ENCODE measurements at places on chromosomes 3 and 15.
A peak's percentile ranks its signal among the peaks of the same experiment; 100 is the strongest.

- peak; percentile 44 for DNase-seq
Measured at GRCh38 chr15:63504979-63505841, 817 bp downstream of the USP3 start.

GRCh38 chr3:46566040-46566641 lies at the start of gene LRRC2:
Gene LRRC2 (minus strand): TSS chr3:46566302. CDS start chr3:46551591, 14,711 bp downstream.
- DNase-seq: peak; percentile 24

- DNase-seq: no peak
Measured at GRCh38 chr3:72582211-72582878, 265.9 kb downstream of the SHQ1 start.

DNA sequence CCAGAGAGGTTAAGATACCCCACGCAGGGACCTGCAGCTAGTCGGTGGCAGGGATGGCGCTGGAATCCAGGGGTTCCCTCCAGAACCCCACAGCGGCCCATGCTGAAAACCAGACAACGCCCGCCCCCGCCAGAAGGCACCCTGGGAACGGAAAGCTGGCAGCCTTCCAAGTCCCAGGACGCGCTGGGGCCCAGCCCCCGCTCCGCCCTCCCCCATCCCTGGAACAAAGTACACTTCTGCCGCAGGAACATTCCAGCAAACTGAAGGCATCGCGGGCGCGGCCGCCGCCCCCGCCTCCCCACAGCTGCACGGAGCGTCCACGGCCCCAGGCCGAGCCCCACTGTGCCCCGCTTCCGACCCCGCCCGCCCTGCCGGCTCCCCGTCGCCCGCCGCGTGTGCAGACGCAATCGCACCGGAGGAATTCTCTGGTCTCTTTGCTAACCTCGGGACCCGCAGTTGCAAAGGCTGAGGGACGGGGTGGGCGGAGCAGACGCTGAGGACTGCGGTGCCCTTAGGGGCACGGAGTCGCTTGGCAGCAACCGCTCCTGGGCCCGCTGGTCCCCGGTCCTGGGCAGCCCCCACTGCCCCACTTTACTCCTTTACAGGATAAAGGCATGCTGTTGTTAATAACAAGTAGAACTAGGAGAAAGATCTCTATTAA lies 44.8 kb upstream of the RNU6-1 start:
- peak; percentile 60 for DNase-seq

GRCh38 chr3:138625707-138626365 lies 17.3 kb downstream of the FAIM start:
- DNase-seq: no peak

DNA sequence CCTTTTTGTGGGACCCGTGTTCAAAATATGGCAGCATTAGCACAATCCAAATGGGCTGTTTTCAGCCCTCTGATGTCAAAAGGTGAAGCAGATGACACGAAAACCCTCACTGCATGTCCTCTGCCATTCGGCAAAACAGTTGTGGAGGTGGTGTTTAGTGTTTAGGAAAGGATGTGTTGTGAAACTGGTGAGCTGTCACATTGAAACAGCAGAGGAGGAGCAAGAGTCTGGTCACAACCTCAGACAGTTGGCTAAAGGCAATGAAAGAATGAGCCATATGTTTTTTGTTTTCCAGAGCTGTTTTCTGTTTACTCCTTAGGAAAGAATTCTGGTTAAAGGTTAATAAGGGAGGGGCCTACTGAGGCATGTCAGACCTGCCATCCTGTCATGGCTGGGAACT lies 140.7 kb downstream of the VPS8 start:
- DNase-seq: no peak

- no peak for DNase-seq
Measured at GRCh38 chr3:58192069-58192468, 18.7 kb downstream of the DNASE1L3 start.

All from stimulated activated CD4-positive, alpha-beta T cell treated with anti-CD3 and anti-CD28 coated beads, Interleukin-12 subunit alpha, Interleukin-12 subunit beta, amount 100 ng/mL, for 4 hours (primary cell).